ENCODE measurements at places on chromosomes 1 and 21. TPM values are rescaled to one million over a fixed set of nuclear protein-coding genes. Genes with fewer than 3 reads are reported as not detected.

DNA sequence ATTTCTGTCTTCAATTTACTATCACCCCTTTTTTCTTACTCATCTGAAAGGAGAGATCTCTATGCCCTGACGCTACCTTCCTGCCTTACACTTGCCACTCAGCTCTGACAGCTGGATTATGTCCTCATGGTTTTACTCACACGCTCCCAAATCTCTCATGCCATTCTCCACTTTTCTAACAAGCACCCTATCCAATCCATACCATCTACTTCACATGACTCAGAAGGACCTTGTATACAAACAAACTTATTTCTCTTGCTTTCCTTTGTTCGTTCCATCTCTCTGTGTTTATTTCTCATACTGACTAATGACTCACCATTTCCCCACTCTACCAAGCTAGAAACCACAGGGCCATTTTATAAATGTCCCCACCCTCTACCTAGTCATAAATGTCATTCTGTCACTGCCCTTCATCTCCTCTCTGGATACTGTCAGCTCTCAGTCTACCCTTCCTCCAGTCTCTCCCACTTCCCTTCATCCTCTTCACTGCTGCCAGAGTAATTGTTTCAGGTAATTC, 87.3 kb downstream of the USP24 start:
- DNase-seq = peak; percentile 30

AMY1C gene
- total RNA-seq = not detected

GRCh38 chr1:180268556-180269075, 38.6 kb downstream of the LHX4 start:
- no peak for DNase-seq

SRGAP2C gene
- 19.1 TPM for total RNA-seq

- no peak for DNase-seq
These were observed 52.1 kb upstream of the EPS8L3 start for GRCh38 chr1:109815809-109816174.

DNA sequence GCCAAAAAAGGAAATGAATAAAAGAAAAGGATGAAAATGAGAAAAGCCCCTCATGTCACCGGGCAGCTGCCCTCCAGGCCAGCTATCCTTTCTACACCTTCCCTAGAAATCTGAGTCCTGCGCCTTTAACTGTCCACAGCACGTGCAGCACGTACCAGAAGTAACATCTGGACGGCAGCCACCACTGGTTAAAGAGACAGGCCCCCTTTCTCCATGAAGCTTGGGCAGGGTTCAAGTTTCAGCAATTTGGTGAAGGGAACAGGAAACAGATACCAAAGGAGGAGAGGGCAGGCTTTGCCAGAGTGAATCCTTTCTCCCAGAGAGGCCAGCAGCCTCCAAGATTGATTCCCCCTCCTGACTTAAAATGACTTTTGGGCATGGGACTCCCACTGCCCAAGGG, 3.6 kb upstream of the KIAA2013 start:
- no peak for DNase-seq

GRCh38 chr1:1304331-1305299, 3.1 kb downstream of the ACAP3 start:
- DNase-seq = no peak

SPATA1 gene
- total RNA-seq = 2.9 TPM

GRCh38 chr1:9691108-9691445, 39.5 kb downstream of the PIK3CD start:
- DNase-seq = no peak

DNA sequence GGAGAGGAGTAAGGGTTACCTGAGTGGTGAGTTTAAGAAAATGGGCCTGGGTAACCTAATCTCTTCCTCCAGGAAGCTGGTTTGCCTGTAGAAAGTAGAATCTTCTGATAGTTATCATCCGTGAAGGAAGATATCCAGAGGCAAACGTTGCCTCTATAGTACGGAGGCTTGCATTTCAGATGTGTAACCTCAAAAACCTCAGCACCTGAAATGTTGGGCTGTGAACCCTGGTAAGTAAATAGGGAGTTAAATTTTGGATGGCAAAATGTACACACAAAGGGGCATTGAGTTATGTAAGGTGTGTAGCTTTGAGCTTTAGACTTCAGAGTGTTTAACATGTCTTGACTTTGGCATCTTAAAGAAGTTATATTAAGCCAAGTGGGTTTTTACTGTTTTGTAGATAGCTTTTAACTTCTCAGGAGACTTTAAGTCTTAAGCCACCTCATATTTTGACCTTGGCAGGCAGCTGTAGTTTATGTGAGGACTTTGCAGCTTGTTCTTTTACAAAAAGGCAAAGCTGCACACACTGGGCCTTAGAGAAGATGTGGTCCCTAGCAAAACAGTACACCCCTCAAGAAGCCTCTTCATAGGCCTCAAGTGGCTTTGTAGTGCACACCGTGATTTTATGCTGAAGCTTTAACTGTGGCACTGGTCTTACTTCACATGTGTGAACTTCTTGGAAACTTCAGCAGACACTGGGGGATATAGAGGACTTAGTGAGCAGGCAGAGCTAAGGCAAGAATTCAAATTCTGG, 83.4 kb downstream of the SNRPE start:
- no peak for DNase-seq

DNA sequence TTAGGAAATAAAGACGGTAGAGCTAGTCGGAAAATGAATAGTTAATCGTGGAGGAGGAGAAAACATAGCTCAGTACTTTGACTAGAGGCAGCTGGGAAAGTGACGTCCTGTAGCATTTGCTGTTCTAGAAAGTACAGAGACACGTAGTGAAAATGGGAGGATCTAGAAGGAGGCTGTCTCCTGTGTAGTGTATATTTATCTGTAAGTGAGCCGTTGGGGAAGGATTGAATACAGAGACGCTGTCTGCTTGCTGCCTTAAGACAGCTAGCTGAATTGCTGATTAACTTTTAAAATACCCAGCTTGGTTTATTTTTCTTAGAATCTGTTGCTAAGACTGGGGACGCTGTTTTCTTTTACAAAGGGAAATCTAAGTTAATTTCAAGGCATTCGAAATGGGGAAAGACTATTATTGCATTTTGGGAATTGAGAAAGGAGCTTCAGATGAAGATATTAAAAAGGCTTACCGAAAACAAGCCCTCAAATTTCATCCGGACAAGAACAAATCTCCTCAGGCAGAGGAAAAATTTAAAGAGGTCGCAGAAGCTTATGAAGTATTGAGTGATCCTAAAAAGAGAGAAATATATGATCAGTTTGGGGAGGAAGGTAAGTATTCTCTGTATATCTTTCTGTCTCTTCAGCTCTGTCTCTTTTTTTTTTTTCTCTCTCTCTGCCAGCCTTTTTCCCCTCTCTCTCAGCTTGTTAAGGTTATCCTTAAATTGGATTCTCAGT, at the start of gene DNAJB4:
DNAJB4 (plus strand) TSS at position 221 of the 729 bp plus-strand sequence; CDS start at position 393, 172 bp downstream.
- DNase-seq = peak; percentile 76

DNA sequence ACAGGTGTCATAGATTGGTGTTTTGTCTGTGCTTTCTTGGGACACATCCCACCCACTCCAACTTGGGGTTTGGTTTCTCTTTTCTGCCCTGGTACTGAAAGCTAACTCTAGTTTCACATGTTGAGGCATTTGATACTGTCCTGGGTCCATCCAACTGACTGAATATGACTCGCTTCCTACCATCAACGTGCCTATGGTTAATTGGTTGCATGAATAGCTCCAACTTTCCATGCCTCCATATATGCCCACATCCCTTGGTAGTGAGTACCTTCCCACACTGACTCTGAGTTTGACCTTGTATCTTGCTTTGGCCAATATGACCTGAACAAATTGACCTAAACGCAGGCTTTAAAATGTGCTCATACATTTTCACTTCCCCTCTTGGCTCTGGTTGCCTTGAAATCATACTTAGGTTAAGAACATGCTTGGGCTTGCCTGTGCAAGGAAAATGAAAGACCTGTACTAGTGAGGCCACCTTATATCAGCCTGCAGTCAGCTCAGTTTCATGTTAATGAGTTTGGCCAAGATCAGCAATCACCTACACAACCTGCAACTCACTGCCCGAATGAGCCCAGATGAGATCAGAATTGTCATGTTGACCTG, 81.0 kb upstream of the KCNK2 start:
- DNase-seq = no peak

COL9A2 gene
- 36.3 TPM for total RNA-seq

GRCh38 chr1:97834899-97835298, 85.9 kb downstream of the DPYD start:
- no peak for DNase-seq

- DNase-seq = no peak
These were observed 76.1 kb upstream of the GADD45A start for GRCh38 chr1:67608661-67609576.

DNA sequence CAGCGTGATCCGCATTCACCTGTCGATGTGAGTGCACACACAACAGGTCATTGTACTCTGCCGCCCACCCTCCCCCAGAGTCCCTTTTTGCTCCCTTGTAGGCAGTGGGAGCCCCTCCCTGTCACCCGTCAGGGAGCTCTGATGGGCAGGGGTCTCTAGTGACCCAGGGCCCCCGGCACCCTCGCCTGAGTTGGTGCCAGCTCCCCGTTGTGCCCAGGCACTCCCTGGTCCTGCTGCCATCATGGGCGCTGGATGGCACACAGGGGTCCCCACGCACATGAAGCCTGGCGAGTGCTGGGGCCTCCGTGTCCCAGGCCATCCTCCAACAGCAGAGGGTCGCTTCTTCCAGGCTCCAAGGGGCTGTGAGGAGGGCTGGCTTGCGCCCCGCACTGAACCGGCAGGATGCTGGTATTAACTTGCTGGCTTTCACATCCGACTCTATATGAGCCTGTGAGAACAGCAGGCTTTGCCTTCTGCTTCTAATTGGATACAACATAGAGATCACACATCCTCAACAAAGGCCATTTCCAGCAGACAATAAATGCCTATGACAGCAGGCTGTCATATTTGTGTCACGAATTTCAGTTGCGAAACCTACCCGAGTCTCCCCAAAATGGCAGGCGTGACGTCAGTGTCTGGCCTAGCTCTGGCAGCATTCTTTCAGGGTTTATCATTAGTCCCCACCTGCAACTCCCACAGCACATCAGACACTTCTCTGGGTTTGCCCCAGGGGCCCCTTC, 35.4 kb downstream of the KIAA1614 start:
- DNase-seq = no peak

DNA sequence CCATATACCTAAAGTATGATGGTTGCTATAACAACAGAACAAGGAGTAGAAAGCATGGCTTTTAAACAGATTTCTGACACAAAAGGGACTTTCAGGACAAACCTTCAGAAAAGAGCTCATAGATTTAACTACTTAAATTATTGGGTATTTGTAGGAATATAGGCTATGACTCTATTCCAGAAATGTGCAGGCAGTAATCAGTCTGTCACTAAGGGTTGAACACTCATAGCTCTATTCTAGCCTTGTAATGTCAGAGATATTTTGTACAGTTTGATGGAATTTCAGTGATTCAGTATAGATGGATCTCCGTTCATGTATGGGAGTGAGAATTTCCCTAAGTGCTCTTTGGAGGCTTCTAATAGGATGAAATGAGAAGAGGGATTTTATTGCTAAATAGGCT, 82.8 kb downstream of the EXTL2 start:
- DNase-seq = no peak

- DNase-seq = no peak
These were observed 607.8 kb downstream of the NCAM2 start for GRCh38 chr21:21606041-21606440.

GRCh38 chr1:92833840-92834239, 2.0 kb downstream of the RPL5 start:
- peak; percentile 15 for DNase-seq

DNA sequence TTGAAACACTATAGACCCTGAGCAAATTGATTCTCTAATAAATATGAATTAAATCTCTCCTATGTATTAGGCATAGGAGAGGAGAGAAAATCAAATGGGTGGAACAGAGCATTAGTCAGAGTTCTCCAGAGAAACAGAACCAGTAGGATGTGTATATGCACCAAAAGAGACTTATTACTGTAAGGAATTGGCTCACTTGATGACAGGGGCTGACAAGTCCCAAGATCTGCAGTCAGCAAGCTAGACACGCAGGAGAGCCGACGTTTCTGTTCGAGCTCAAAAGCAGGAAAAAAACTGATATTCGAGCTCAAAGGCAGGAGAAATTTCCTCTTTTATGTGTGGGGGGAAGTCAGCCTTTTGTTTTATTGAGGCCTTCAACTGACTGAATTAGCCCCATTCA, 259.2 kb upstream of the KAZN start:
- no peak for DNase-seq

- peak; percentile 32 for DNase-seq
These were observed 26.7 kb upstream of the RPTN start for GRCh38 chr1:152185544-152186391.

DNA sequence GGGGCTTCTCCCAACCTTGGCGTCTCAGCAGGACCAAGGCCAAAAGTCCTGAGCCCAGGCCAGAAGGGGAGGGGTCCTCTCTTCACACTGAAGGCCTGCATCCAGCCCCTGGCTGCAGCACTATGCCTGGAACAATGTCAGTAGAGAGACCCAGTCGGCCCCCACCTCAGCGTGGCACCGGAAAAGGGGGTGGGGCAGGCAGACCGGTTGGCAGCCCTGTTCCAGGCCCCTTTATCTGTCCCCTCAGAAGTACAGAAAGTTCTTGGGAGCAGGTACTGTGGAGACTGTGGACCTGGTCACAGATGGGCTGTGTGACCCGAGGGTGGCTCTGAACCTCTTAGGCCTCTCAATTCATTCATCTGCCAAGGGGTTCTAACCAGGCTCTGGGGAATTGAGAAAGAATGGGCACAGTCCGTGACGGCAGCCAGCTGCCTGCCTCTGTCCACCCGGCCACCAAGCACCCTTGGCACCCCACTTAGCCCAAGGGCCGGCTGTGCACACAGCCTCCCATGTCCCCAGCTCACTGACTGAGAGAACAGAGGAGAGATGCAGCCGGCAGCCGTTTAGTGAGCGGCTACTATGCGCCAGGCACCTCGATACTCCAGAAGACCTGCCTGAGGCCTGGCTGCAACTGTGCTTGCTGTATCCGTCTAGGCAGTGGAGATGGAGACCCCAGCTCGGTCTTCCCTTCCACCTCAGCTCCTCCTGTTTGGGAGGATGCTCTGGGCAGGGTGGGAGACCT, 23.9 kb downstream of the RUNX3 start:
- DNase-seq = no peak

DNA sequence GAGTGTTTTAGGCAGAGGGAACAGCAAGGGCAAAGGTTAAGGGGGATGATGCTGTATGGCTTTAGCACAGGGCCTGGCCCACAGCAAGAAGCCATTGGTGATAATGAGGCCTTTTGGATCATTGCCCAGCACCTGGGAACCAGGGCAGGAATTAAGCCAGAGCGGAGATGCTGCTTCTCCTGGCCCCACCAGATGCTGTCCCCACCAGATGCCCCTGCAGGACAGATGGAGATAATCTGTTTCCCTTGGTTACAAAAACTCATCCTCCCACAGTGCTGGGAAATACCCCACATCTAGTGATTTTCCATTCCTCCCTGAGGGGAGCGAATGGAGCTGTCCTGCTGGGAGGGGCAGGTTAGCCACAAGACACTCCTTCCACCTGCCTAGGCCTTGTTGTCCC, 18.8 kb downstream of the OPRD1 start:
- no peak for DNase-seq

FAM72C gene
- total RNA-seq = 49.2 TPM

GRCh38 chr1:177784936-177785335, 184.9 kb downstream of the SEC16B start:
- no peak for DNase-seq

SYT6 gene
- total RNA-seq = not detected

DNA sequence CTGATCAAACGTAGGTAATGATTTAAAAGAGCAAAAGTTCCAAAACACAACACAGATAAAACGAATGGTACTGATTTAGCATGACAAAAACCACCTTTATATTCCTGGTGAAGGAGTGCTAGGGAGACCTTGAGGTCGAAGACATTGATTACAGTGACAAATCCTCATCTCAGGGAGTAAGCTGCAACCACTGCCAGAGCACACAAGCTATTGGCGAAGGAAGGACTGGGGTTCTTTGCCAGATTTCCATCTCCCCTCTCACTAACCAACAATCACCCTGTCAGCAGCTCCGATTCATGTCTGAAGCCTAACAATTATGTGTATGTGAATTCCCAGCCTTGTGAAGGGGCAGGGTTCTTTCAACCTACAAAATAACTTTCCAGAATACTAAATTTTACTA, 40.2 kb upstream of the DMRTB1 start:
- DNase-seq = no peak

All from activated T-cell treated with anti-CD3 and anti-CD28 coated beads, Interleukin-2, amount 50 U/mL, for 72 hours (primary cell).